Activated naive CD4-positive, alpha-beta T cell treated with Interleukin-2 at 50 U/mL for 16 hours (primary cell): ENCODE measurements at places on chromosomes 2 and 18.
A peak's percentile ranks its signal among the peaks of the same experiment; 100 is the strongest.

DNA sequence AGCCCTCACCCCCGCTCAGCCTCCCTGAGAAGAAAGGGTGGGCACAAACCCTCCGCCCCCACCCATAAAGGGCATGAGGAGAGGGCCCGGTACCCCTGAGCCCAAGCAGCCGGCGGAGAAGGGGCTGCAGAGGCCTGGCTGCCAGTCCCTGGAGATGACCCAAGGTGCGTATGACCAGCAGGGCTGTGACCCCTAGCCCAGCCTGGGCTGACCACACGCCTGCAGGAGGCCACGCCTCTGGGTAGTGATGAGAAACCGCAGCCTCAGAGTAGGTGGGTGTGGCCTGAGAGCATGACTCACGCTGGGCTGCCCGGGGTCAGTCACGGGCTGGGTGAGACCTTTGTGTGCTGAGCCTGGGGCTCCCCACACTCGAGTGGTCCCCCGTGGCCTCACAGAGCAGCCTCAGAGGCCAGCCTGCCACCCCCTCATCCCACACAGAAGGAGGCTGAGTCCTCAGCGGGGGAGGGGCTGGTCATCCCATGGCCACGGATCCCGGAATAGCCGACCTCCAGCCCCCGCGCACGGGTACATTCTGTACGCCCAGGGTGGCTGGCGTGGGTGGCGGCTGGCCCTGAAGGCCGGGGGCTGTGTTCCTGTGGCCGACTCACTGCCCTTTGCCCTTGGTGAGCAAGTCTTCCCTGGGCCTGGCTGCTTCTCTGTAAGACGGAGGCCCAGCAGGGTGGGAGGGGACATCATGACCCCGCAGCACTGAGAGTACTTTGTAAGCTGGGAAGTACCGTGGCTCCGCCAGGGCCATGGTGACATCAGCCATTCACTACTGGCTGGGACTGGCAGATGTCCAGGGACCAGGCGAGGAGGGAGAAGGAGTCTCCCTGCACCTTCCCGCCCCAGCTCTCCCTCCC, 110.8 kb upstream of the OTOS start:
- DNase-seq: no peak

DNA sequence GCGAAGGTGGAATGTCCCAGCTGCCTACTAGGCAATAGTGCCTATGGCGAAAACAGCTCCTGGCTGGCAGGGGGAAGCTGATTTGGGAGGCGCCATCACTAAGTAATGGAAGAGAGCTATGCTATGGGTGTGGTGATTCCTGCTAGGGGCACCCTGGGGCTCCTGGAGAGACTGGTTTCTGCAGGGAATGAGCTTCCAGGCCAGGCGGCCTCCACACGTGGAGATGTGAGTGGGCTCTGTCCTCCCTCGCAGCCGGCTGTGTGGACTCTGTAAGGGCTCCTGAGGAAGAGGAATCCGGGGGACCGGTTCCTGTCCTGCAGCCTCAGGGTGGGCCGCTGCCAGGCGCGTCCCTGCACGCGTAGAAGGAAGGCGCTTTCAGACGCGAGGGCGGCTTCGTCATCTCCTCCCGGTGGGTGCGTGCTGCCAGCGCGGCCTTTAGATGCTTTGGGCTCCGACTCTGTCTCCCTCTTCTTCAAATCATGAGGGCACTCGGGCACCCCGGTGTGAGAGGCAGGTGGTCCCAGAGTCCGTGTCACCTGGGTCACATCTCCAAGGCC, 55.5 kb upstream of the ANKRD62 start:
- peak; percentile 25 for DNase-seq

- DNase-seq: no peak
Observed at GRCh38 chr2:63044362-63045327, 6.0 kb upstream of the OTX1 start.

DNA sequence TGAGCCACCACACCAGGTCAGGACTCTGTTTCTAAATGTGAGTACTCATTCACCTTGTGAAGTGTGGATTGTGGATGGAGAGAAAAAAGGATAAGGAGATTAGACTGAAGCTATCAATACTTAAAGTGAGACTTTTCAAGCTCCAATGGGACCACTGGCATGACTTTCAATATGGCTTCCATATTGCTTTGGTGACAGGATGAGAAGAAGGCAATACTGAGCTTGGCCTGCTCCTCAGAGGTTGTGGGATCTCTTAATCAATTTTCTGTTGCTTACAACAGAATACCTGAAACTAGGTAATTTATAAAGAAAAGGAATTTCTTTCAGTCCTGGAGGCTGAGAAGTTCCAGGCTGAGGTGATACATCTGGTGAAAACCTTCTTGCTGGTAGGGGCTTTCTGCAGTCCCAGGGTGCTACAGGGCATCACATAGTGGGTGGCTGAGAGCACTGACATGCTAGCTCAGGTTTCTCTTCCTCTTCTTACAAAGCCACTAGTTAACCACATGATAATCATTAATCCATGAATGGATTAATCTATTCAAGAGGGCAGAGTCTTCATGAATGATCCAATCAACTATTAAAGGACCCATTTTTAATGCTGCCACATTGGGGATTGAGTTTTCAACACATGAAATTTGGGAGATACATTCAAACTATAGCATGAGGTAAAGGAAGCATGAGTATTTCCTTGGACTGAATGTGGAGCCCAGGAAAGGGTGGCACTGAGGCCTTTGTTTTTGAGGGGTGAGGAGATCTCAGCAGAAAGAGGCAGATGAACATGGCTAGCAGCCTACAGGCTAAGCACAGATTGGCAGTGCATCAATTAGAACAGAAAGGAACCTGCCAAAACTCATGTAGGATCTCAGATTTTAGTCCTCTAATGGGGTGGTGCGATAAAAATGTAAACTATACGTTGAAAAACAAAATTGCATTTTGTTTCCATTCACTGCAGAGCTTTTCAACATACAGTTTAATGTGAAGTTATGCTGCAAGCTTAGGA, 274.5 kb downstream of the PIK3C3 start:
- no peak for DNase-seq

DNA sequence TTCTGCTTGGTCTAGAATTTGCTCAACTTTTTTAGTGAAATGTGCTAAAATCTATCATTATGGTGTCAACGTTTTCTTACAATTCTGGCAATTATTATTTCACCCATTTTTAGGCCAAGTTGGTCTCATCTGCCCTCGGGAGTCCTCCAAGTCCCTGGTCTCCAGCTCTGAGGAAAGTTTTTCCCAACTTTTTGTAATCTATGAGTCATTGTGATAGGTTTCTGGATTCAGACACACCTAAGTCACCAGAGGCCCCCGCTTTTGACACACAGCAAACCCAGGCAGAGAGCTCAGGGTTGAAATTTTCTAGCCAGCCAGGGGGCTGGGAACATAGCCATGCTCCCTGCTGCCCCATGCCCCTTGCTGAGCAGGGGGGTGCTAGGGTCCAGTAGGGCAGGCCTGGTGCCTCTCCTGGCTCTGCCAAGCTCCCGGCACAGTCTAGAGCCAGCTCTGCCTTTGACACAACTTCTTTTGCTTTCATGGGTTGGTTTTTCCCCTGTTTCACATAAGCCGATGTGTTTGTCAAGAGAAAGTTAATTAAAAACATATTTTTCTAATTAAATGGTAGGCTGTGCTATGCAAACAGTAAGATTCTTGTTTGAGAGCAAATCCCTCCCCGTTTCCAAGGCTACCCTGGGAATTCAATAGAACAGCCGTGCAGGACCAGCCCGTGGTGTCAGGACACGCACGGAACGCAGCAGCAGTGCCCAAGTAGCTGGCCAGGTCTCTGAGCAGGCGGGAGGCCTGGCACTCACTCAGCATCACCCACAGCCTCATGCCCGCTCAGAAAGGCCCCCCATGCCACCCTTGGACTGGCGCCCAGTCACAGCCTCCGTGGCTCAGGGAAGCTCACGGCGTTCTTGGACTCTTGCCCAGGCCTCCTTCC, 25.5 kb upstream of the SNED1 start:
- no peak for DNase-seq

- DNase-seq: peak; percentile 31
Observed at GRCh38 chr2:108988796-108989713, at the start of gene EDAR. TSS of gene EDAR (minus strand) at chr2:108989220. CDS start at chr2:108931014, 58,206 bp downstream.

DNA sequence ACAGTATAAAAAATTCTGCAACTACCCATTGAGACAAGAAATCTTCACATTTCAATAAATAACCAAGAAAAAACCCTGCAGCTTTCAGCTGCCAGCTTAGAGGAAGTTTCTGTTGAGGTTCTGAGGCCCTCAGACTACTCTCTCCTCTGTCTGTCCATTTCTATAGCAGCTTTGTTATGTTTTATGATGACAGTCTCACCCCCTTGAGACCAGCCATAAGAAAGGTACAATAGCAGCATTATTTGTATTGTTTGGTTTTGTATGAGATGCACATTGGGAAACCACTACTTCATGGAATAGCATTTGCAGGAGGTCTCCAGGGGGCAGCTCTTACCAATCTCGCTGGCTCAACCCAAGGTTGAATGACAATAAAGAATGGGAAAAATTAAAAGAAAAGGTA, 334.6 kb upstream of the VRK2 start:
- no peak for DNase-seq

DNA sequence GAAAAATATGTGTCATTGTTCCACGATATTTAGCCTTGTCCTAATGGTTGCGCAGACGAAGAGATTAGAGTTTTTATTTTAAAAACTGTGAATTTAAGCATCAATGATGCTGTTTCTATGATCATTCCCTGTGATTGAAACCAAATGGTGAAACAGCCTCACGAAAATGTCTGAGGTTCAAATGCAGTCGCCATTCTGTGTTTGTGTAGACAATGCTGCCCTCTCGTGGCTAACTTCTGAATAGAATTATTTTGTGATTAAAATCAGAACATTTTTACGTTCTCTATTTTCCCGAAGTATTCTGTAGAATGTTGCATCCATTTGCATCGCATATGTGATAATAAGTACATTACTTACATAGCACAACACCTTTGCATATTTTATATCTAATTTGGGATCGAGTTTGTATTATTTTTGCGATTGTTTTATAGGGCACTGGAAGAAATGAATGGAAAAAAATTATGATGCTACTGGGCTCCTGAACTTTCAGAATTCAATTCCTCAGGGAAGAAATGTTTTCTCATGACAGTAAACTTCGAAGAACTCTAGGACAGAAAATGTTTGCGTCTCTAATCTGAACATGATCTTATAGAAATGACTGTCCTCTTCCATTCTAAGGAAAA, 54.8 kb upstream of the CREB1 start:
- DNase-seq: peak; percentile 35

- no peak for DNase-seq
Observed at GRCh38 chr2:235262750-235263149, 231.1 kb upstream of the AGAP1 start.

DNA sequence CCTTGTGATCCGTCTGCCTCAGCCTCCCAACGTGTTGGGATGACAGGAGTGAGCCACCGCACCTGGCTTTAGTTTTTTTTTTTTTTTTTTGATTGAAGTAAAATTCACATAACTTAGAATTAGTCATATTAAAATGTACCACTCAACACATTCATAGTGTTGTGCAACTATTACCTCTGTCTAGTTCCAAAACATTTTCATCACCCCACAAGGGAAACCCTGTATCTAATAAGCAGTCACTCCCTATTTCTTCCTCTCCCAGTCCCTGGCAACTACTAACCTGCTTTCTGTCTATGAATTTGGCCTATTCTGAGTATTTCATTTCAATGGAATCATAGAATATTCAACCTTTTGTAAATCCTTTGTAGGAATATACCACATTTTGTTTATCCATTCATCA, 123.9 kb upstream of the FAM117B start:
- no peak for DNase-seq

DNA sequence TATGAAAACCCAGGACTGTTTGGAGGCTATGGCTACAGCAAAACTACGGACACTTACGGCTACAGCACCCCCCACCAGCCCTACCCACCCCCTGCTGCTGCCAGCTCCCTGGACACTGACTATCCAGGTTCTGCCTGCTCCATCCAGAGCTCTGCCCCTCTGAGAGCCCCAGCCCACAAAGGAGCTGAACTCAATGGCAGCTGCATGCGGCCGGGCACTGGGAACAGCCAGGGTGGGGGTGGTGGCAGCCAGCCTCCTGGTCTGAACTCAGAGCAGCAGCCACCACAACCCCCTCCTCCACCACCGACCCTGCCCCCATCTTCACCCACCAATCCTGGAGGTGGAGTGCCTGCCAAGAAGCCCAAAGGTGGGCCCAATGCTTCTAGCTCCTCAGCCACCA, 12.1 kb downstream of the HOXD3 start:
- DNase-seq: no peak

DNA sequence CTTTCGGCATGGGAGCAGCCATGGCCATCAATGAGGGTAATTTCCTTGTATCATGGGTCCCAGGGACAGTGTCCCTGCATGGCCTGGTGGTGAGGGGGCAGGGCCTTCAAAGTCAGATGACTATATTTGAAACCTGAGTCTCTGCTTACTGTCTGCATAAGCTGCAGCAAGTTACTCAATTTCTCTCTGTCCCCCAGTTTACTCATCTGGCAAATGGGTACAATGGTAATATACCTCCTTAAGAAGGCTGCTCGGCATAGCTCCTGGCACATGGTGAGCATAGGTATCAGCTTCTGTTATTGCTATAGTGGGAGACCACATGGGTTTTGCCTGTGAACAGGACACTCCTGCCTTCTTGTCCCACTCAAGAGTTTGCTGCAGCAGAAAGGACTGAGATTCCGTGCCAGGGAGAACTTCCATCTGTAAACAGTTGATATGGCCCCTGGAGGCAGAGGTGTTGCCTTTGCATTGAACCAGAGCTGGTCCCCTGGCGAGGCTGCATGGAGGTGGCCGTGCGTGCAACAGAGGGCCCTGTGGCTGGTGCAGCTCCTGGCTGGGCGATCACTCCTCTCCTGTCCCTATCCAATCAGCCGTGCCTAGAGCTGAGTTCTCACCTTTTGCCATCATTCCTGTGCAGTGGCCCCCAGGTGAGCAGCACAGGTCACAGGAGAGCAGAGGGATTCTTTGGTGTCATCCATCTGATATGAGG, 22.7 kb upstream of the IGFBP5 start:
- no peak for DNase-seq

DNA sequence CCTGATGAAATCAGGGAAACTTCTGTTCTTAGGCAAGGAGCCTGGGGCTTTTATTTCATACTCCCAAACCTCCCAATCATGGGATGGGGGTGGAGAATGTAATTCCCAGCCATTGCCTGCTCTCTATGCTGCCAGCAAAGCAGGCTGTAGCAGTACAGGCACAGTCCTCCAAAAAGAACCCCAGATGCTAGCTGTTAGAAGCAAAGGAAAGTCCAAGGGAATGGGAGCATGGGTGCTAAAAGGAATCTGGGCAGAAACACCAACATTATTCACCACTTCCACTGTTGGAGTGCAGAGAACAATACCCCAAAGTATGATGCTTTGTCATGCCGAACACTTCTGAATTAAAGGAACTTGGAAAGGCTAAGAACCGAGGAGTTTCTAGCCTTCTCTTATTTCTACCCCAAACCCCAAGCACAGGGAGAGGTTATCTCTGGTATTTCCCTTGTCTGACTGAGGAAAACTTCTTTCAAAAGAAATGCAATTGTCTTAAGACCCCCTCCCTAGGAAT, 24.7 kb downstream of the MDH1 start:
- DNase-seq: no peak

GRCh38 chr2:12714391-12715221, 2.1 kb upstream of the TRIB2 start:
- no peak for DNase-seq

DNA sequence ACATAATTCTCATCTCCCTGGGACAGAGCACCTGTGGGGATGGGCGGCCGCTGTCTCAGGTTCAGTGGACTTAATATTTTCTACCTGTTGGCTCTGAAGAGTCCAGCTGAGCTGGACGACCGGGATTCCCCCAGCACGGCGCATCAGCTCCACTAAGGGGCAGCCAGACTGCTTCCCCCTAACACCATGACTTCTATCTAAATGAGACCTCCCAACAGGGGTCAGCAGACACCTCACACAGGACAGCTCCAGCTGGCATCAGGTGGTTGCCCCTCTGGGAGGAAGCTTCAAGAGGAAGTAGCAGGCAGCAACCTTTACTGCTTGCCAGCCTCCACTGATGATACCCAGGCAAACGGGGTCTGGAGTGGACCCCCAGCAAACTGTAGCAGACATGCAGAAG, 226.0 kb upstream of the DSEL start:
- DNase-seq: no peak
